ENCODE measurements at places on chromosomes 4 and X. TPM values are rescaled to one million over a fixed set of nuclear protein-coding genes. Genes with fewer than 3 reads are reported as not detected.

GRCh38 chrX:137574784-137575293, 8.9 kb downstream of the ZIC3 start:
- DNase-seq = no peak

GRCh38 chr4:38819569-38819968, 15.0 kb upstream of the TLR1 start:
- no peak for DNase-seq

Gene EDNRA
- 25.5 TPM for total RNA-seq

GRCh38 chr4:7423801-7424552, 10.8 kb downstream of the PSAPL1 start:
- DNase-seq = no peak

Measured in tibial nerve (tissue), 4 donors.